T-cell (primary cell): ENCODE measurements at places on chromosomes 7 and 10. TPM values are rescaled to one million over a fixed set of nuclear protein-coding genes. Genes with fewer than 3 reads are reported as not detected.

Gene SPDYE8
- not detected for total RNA-seq

Gene TRIM74
- total RNA-seq = 8.3 TPM

Gene CTAGE15
- 1.7 TPM for total RNA-seq

Gene GCK
- total RNA-seq = 0.28 TPM

Gene PLXNA4
- total RNA-seq = 1.5 TPM

Gene CTBP2
- total RNA-seq = 5.8 TPM
